Dorsolateral prefrontal cortex (tissue), 122 donors: ENCODE measurements at places on chromosomes 1 and 21. TPM values are rescaled to one million over a fixed set of nuclear protein-coding genes. Genes with fewer than 3 reads are reported as not detected.

DNA sequence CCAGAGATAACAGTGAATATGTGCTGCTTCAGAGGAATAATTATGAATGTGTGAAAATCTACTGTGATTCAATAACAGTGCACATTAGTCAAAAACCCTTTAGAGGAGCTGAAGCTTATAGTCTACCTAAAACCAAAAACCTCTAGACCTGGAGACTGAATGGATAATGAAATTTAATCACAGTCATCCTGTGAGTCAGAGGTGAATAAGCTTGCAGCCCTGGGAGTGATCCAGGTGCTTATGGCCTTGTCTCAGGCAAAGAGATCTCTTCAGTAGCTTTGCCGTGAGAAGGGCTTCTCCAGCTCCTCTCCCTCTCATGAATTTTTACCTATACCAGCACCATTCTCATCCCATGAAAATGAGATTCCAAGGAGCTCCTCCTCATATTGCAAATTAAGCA, 81.3 kb upstream of the RGS4 start:
- no peak for DNase-seq

DNA sequence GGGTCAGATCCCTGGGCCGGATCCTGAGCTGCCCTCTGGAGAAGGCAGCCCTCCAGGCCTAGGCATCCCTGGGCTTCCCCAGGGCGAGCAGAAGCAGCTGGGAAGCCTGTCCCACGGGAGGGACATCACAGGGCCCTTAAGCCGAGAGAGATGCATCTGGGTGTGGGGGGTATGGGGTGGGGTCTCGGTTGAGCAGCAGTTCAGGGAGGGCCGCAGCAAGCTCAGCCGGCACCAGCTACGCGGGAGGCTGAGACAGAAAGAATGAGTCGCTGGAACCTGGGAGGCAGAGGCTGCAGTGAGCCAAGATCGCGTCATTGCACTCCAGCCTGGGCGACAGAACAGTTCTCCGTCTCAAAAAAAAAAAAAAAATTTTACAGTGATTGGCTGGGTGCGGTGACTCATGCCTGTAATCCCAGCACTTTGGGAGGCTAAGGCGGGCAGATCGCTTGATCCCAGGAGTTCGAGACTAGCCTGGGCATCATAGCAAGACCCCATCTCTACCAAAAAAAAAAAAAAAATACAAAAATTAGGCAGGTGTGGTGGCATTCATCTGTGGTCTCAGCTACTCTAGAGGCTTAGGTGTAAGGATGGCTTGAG, 37.7 kb downstream of the RRP1 start:
- peak; percentile 54 for DNase-seq

DNA sequence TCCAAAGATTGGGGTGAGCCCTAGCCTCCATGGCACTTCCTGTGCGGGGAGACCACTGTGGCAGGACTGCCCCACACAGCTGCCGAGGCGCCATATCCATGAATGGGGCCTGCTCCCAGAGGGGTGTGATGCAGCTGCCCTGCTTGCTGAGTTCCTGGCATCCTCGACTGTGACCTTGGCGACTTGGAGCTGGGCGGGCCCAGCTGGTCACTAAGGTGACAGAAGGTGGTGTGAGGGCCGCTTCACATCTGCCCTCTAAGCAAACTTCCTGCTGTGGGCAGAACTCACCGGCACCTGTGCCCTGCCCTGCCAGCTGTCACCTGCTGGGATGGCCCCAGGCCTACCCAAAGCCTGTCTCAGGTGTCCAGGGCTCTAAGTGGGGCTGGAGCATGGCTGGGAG, 9.0 kb downstream of the TMEM61 start:
- no peak for DNase-seq

The DRAXIN gene
- total RNA-seq: 1.2 TPM

DNA sequence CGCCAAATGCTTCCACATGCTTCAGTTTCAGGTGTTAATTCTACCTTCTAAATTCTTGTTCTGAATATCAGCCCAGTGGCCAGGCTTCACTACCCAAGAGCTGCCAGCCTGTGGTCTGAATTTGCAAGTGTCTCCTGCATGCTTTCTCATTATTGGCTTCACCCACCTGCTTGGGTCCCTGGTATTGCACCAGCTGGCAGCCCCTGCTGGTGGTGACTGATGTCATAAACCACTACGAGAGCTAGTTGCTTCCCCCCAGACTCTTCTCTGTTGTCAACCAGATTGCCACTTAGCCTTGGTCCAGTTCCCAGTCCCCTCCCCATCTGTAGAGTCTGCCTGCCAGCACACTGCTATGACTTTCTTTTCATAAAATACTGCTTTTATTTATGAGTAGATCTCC, 197.7 kb upstream of the DUSP10 start:
- peak; percentile 18 for DNase-seq

The SAMD11 gene
- 8.7 TPM for total RNA-seq

DNA sequence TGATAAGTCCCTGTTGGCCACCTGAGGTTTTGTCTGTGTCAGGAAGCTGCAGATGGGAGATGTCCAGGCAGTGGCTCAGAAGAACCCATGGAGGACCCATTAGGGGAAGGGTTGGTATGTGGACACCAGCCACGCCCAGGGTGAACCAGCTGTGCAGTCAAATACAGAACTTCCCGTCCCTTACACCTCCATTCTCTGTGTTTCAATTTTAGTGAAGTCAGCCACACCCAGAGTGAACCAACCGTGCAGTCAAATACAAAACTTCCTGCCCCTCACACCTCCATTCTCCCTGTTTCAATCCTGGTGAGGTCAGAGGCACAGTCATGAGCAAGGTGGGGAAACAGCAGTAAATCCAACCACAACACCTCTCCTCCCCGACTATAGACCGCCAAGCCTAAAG, 27.4 kb downstream of the BACE2 start:
- DNase-seq: no peak

DNA sequence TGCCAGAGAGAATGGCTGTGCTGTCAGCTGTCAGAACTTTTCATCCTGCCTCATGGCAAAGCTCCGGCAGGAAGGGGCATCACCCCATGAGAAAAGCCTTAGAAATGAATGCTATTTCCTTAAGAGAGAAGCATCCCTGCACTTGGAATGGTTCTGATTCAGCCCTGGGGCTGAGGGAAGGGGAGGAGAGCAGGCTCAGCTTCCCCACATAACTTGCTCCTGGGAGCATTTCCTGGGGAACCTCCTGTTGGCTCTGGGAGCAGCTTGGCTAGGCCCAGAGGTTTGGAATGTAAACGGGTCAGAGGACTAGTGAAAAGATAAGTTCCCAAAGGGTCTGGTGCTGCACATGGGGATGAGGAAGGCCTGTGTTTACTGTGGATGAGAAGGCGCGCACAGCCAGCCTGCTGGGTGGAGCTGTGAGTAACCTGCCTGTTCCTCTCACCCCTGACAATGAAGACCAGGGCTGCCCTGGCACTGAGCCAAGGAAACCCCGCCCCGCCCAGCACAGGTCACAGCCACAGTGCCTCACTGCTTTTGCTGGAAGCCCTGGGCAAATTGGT, 5.0 kb downstream of the PRELP start:
- DNase-seq: no peak

- DNase-seq: no peak
These were observed 135.0 kb downstream of the TGFB2 start for GRCh38 chr1:218480137-218480536.

DNA sequence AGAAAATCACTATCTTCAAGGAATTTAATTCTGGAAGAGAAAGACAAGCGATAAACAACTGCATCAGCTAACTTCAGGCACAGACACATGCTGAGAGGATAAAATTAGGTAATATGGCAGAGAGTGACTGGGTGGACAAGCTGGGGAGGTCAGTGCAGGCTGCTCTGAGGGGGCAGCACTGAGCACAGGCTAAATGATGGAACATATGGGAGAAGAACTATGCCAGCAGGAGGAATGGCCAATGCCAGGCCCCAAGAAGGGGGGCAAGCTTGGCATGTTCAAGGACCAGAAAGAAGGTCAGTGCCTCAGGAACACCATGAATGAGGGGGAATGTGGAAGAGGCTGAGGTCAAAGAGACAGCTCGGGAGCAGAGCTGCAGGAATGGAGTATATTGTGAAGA, 190.7 kb upstream of the MAP1LC3C start:
- DNase-seq: no peak

The TAS1R1 gene
- not detected for total RNA-seq

GRCh38 chr1:42206164-42206563, 41.6 kb upstream of the GUCA2A start:
- no peak for DNase-seq

DNA sequence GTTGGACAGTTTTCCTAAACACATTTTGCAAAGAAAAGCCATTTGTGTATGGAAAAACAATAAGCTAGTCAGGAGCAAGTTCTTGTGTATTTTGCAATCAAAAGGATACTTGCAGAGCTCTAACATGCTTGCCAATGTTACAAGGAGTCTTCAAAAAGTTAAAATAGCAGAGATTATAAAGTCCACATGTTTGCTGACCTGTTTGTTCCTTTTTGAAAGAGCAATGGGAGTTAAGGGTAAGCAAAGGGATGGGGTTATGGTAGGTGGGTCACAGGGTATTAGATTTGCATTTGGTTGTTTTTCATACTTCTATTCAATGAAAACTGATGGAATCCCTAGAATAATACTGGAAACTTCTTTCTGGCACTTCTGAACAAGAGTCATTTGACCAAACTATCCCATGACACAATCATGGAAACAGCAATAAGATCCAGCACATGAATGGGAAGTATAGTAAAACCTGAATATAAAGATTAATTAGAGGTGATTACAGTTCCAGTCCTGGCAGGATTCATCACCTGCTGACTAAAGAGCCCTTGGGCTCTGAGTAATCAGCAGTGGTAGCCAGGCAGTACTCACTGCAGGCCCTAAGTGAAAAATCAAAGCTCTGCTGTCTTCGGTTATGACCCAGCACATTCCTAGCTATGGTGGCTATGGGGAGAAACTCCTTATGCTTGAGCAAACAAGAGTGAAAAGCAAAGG, 27.1 kb upstream of the ZC3H11B start:
- DNase-seq: no peak

DNA sequence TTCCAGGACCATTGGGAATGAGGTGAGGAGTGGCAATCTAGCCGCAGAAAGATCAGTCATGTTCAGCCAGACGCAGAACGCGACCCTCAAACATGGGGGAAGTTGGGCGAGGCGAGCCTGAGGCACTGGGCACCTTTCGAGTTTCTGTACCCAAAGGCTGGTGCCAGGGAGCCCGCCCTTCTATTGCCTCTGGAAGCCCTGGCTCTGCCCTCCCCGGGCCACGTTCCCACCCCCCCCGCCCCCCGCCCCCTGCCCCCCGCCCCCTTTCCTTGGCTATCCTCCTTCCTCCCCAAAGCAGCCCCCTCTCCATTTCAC, 2.2 kb upstream of the ZBTB7B start:
- DNase-seq: no peak

DNA sequence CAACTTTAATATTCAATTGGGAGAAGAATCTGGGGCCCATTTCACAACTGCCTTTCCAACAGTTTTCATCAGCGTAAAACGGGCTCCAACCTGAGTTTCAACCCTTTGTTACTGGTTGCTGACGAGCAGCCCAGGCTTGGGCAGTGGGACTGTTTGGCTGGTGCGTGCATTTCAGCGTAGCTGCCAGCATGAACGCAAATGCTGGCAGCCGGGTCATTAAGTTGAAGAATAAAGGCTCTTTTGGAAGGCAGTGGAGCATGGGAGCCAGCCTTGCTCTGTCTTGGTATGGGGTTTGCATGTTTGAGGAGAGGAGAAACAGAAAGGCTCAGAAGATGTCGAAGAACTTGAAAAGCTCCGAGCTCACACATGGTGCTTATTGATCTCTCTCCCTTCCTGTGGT, 40.7 kb downstream of the WDR3 start:
- no peak for DNase-seq

GRCh38 chr1:93964777-93965200, 55.6 kb upstream of the GCLM start:
- DNase-seq: no peak

DNA sequence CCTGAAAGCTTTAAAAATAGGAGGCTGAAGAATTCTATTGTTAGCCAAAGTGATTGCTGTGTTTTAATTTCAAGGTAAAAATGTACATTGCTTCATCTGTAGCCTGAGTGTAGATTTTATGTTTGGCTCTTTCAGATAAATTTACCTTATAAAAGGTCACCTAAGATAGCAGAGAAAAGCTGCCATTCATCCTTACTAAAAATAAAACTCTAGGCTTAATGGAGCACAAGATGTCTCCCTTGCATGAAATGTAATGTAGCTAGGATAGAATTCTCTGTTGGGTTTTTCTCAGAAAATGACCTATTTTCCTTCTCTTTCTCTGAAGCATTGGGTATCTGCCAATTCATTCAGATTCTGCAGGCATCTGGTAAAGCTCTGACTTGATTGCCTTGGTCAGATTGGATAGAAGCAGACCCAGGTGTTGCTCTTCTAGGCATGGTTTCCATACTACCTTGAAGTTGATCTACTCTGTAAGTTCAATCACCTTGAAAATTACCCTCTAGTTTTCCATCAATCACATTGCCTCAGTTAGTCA, 176.6 kb upstream of the GORAB start:
- no peak for DNase-seq

The SELE gene
- 0.43 TPM for total RNA-seq

The FAM3B gene
- not detected for total RNA-seq

GRCh38 chr1:205016075-205016474, 26.9 kb upstream of the CNTN2 start:
- DNase-seq: no peak

GRCh38 chr1:174812656-174813055, 187.1 kb upstream of the CACYBP start:
- DNase-seq: no peak
